ENCODE measurements at places on chromosomes 4 and X. TPM values are rescaled to one million over a fixed set of nuclear protein-coding genes. Genes with fewer than 3 reads are reported as not detected.

Gene PRSS12
- 2.2 TPM for total RNA-seq

- no peak for DNase-seq
Observed at GRCh38 chrX:40880712-40881111, 145.4 kb upstream of the MED14 start.

- no peak for DNase-seq
Observed at GRCh38 chr4:141016117-141016798, 117.0 kb downstream of the RNF150 start.

DNA sequence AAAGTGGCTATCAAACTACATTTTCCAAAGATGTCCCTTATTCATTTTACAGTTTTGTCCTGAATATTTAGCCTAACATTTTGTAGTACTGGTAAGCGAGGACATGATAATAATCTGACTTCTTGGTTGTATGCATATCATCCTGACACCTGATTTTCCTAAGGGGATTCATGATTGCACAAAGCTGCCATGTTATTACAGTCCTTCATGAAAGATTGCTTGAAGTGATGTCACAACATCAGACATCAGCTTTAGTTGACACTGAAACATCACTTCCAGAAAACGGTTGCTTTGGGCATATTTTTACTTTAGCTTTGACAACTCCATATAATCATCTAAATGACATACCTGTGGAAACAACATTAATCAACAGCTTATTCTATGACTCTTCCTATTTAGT, 188.7 kb upstream of the PABPC4L start:
- DNase-seq, result no peak

Gene RRH
- total RNA-seq, result not detected

DNA sequence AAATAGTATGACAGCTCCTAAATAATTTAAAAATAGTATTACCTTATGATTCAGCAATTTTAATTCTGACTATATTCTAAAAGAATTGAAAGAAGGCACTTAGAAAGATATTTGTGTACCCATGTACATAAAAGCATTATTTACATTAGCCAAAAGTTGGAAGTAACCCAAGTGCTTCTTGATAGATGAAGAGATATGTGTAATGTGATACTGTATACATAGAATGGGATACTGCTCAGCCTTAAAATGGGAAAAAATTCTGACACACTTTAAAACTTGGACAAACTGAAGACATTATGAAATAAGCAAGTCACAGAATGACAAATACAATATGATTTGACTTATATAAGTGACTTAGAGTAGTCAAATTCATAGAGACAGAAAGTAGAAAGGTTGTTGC, 112.2 kb downstream of the IDS start:
- DNase-seq, result no peak

DNA sequence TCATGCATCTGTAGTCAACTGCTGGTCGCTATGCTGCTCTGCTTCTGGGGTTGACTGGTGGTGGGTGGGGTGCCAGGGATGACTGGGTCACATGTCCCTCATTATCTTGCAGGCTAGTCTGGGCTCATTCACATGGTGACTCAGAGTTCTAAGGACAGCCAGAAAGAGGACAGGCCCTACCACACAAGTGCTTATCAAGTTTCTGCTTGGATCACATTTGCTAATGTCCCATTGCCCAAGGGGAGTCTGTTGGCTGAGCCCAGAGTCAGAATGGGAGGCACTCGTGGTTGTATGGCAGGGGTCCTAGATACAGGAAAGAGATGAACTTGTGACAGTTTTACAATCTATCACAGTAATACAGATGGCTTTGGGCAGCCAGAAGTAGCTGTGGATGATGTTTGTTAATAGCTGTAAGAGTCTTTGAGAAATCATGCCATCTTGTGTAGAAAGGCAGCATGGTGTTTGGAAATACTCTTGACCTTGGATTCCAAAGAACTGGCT, 221.3 kb downstream of the GPAT3 start:
- DNase-seq, result no peak

Gene SPANXD
- total RNA-seq, result not detected

DNA sequence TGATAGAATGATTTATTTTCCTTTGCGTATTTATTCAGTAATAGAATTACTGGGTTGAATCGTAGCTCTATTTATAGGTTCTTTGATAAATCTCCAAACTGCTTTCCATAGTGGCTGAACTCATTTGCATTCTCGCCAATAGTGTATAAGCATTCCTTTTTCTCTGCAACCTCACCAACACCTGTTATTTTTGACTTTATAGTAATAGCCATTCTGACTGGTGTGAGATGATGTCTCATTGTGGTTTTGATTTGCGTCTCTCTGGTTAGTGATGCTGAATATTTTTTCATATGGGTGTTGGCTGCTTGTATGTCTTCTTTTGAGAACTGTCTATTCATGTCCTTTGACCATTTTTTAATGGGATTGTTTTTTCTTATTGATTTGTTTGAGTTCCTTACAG, 160.7 kb downstream of the MID1IP1 start:
- DNase-seq, result no peak

DNA sequence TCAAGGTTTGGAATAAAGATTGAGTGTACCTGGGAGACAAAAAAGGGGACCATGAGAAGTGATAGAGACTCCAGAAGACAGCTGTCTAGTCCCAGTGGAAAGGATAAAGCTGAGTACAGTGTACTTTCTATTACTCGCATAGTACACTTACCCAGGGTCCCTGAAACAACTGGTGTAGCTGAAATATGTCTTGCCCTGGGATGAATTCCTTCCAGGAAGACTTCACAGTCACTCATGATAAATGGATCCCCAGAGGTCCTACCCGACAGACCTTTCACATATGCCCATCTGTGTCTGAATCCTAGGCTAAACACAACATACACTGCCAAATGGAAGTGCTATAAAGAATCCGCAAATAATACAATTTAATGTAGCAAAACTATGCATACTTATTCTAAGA, 48.2 kb upstream of the SPANXN1 start:
- no peak for DNase-seq

Gene PNCK
- 0.48 TPM for total RNA-seq

GRCh38 chrX:14056206-14056605, 26.5 kb upstream of the GEMIN8 start:
- no peak for DNase-seq

Gene FAM9B
- not detected for total RNA-seq

Data from breast epithelium (tissue), 4 donors.